ENCODE measurements at places on chromosomes 7 and 10. TPM values are rescaled to one million over a fixed set of nuclear protein-coding genes. Genes with fewer than 3 reads are reported as not detected.

Gene CYP2E1
- 1.7 TPM for polyA plus RNA-seq

Gene BEND7
- polyA plus RNA-seq, result 2.5 TPM

Gene CALML3
- not detected for polyA plus RNA-seq

Gene OR2A42
- not detected for polyA plus RNA-seq

Gene ZEB1
- 21.7 TPM for polyA plus RNA-seq

Gene ZNF804B
- polyA plus RNA-seq, result not detected

Gene NUDT13
- 1.3 TPM for polyA plus RNA-seq

Gene AKR1C3
- polyA plus RNA-seq, result 0.22 TPM

Gene GPC2
- 5.7 TPM for polyA plus RNA-seq

Gene FZD1
- polyA plus RNA-seq, result 6.5 TPM

Gene MYOF
- polyA plus RNA-seq, result 197 TPM

Gene ANKRD30A
- polyA plus RNA-seq, result not detected

Gene WNT16
- 0.68 TPM for polyA plus RNA-seq

Gene CALCR
- not detected for polyA plus RNA-seq

Gene ASAH2B
- 2.7 TPM for polyA plus RNA-seq

Gene ARMC3
- not detected for polyA plus RNA-seq

Gene LRMDA
- polyA plus RNA-seq, result 0.07 TPM

All from IMR-90 (cell line).